Naive thymus-derived CD4-positive, alpha-beta T cell (primary cell): ENCODE measurements at places on chromosomes 7 and 10. TPM values are rescaled to one million over a fixed set of nuclear protein-coding genes. Genes with fewer than 3 reads are reported as not detected.

GRCh38 chr10:118273662-118274061 lies 68.5 kb downstream of the FAM204A start:
- no peak for DNase-seq
- no peak overlapping the region for H3K4me3 ChIP-seq
- no peaks in the 10 kb centered on the region for H3K36me3 ChIP-seq
- no peaks in the 10 kb centered on the region for H3K4me1 ChIP-seq
- H3K27me3 ChIP-seq = no peaks in the 10 kb centered on the region

DNA sequence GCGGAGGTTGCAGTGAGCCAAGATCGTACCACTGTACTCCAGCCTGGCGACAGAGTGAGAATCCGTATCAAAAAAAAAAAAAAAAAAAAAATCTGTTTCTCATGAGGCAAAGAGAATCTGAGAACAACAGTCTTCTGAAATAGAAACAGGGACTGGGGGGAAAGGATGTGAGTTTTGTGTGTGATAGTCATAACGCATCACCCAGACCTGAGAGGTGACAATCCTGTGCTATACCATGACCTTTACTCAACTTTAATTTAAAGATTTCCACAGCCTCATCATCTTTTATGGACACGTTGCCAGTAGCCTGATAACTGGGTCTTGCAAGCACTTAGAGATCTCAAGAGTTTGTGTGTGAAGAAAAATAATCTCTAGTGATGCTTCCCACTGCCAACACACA lies 2.3 kb downstream of the ATXN7L1 start:
- H3K27ac ChIP-seq = no peak overlapping the region
- no peaks in the 10 kb centered on the region for H3K36me3 ChIP-seq
- no peak overlapping the region for H3K4me3 ChIP-seq
- peaks cover 10% of the 10 kb centered on the region for H3K4me1 ChIP-seq
- no peaks in the 10 kb centered on the region for H3K27me3 ChIP-seq
- DNase-seq = no peak

GRCh38 chr7:19296617-19297016 lies 151.4 kb upstream of the FERD3L start:
- no peaks in the 10 kb centered on the region for H3K36me3 ChIP-seq
- no peak overlapping the region for H3K4me3 ChIP-seq
- H3K27ac ChIP-seq = no peak overlapping the region
- DNase-seq = no peak
- no peaks in the 10 kb centered on the region for H3K4me1 ChIP-seq

DNA sequence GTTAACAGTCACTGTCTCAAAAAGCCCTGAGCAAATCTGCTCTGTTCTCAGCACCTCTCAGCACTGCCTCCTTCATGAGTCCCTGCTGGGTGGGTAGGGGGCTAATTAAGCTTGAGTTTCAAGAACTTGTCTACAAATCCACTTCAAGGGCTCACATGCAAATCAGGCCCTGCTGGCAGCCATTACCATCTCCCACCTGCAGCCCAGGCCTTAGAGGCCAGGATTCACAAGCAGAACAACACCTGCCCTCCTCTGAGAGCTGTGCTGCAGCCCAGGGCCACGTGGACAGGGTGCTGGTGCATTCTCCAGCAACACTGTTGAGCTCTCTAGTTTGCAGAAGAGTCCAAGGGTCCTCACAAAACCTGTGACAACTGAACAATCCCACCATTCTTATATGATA lies 119.2 kb downstream of the DPP6 start:
- H3K4me1 ChIP-seq = no peaks in the 10 kb centered on the region
- DNase-seq = no peak
- no peaks in the 10 kb centered on the region for H3K27me3 ChIP-seq
- no peaks in the 10 kb centered on the region for H3K36me3 ChIP-seq

DNA sequence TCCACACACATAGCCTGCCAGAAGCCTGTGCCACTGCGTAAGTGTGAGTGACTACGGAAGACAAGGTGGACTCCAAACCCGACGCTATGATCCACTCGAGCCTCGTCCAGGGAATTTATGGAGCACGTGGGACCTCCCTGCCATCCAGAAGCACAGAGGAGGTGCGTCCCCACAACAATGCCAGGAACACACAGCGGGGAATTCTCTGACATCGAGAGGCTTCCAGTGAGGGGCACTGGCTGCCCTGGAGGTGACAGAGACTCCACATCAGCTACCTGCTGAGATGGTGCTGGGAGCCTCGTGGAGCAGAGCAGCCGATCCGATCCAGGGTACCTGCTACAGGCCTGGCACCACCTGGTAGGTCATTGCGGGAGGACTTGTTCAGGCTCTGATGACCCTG lies 72.2 kb upstream of the INSIG1 start:
- no peaks in the 10 kb centered on the region for H3K4me1 ChIP-seq
- no peaks in the 10 kb centered on the region for H3K27me3 ChIP-seq
- DNase-seq = no peak
- no peaks in the 10 kb centered on the region for H3K36me3 ChIP-seq

ZPBP gene
- not detected for total RNA-seq

ANKRD30A gene
- not detected in 2 replicates for total RNA-seq
